Activated CD8-positive, alpha-beta memory T cell treated with anti-CD3 and anti-CD28 coated beads, Interleukin-2, amount 50 U/mL, for 4 hours (primary cell): ENCODE measurements at places on chromosomes 2 and 18.

GRCh38 chr18:27921904-27922751, 254.8 kb downstream of the CDH2 start:
- DNase-seq, result no peak

DNA sequence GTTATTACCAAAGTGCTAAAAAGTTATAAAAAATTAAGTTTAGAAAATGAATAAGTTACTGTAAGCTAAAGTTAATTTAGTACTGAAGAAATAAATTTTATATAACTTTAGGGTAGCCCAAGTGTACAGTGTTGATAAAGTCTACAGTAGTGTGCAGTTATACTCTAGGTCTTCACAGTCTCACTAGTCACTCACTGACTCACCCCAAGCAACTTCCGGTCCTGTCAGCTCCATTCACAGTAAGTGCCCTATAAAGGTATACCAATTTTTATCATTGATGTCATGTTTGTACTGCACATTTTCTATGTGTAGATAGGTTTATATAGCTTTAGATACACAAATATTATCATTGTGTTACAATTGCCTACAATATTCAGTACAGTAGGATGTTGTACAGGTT, 518.3 kb upstream of the PIK3C3 start:
- DNase-seq, result no peak

DNA sequence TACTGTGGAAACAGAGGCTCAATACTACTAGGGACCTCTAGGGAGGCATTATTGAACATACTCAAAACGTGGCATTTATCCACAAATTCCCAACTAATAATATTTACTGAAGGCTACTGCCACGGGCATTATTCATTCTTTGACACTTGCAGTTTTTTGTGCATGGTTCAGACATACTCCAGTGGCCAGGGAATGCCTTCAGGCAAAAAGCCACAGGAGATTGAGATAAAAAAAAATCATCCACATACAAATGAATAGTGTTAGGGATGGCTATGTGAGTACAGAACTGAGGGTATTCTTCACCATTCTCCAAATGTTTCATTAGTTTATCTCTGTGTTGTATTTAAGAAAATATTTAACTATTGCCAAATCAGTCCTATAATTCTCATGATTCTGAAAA, 974.9 kb upstream of the PIK3C3 start:
- DNase-seq, result no peak

DNA sequence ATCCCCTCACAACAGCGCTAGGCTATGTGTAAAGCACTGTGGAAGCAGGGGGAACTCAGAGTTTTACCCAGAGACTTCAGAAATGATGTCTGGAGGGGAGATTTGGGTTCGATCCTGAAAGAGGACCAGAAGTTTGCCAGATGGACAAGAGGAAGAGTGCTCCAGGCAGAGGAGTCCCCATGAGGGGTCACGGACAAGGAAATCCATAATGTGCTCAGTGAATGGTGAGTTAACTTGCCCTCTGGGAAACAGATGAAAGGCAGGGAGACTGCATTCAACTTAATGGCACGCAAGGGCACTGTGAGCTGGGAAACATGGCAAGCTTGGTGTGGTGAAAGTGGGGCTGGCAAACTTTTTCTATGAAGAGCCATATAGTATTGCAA, 6.0 kb upstream of the ASAP2 start:
- no peak for DNase-seq

GRCh38 chr2:169676357-169676756, 17.8 kb downstream of the CFAP210 start:
- no peak for DNase-seq

DNA sequence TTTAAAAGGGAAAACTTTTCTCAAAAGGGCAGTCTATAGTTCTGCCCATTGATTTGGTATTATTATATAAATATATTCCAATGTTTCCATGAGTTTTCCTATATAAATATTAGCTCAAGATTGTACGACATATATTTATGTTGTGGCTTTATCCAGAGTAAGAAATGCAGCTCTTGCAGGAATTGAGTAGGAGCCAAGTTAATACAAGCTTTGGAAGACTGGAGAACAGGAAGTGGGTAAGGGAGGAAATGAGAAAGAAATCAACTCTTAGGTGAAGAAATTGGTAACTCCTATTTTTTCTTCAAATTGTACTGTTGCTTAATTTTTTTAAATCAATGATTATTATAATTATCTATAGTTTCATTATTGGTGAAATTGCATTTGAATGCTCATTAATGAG, 105.4 kb upstream of the FAM117B start:
- DNase-seq, result no peak

GRCh38 chr18:36828157-36828629, 609 bp downstream of the TPGS2 start:
- DNase-seq, result peak; percentile 18
